Panc1 (cell line): ENCODE measurements at places on chromosomes 12 and 14. TPM values are rescaled to one million over a fixed set of nuclear protein-coding genes. Genes with fewer than 3 reads are reported as not detected.

Gene METTL1
- total RNA-seq, result 46.5 TPM

Gene RERG
- total RNA-seq, result not detected

Gene RAD9B
- 0.98 TPM for total RNA-seq

Gene CAPZA3
- total RNA-seq, result not detected

Gene SLC38A2
- 341 TPM for total RNA-seq

Gene PITPNM2
- 26.4 TPM for total RNA-seq

Gene PSMC1
- 112 TPM for total RNA-seq

Gene PTPN6
- 13.7 TPM for total RNA-seq

Gene PELI2
- total RNA-seq, result 0.28 TPM

Gene PIANP
- total RNA-seq, result 0.13 TPM

Gene RAB21
- total RNA-seq, result 57.2 TPM

Gene ANAPC7
- 85.8 TPM for total RNA-seq

Gene SERPINA4
- 0.10 TPM for total RNA-seq

Gene SLC25A21
- 2.1 TPM for total RNA-seq

Gene LHX5
- not detected for total RNA-seq

Gene MOAP1
- total RNA-seq, result 6.9 TPM

Gene RND1
- total RNA-seq, result 0.44 TPM

Gene SLCO1B1
- not detected for total RNA-seq

Gene SRGAP1
- 26.8 TPM for total RNA-seq

Gene EML5
- total RNA-seq, result 0.10 TPM

Gene CABP1
- total RNA-seq, result not detected

Gene SDR9C7
- not detected for total RNA-seq

Gene RASAL1
- 0.28 TPM for total RNA-seq
